ENCODE measurements at places on chromosomes 2 and 18.
A peak's percentile ranks its signal among the peaks of the same experiment; 100 is the strongest.

- no peak for DNase-seq
Observed at GRCh38 chr2:20106746-20107145, 55.3 kb upstream of the LAPTM4A start.

DNA sequence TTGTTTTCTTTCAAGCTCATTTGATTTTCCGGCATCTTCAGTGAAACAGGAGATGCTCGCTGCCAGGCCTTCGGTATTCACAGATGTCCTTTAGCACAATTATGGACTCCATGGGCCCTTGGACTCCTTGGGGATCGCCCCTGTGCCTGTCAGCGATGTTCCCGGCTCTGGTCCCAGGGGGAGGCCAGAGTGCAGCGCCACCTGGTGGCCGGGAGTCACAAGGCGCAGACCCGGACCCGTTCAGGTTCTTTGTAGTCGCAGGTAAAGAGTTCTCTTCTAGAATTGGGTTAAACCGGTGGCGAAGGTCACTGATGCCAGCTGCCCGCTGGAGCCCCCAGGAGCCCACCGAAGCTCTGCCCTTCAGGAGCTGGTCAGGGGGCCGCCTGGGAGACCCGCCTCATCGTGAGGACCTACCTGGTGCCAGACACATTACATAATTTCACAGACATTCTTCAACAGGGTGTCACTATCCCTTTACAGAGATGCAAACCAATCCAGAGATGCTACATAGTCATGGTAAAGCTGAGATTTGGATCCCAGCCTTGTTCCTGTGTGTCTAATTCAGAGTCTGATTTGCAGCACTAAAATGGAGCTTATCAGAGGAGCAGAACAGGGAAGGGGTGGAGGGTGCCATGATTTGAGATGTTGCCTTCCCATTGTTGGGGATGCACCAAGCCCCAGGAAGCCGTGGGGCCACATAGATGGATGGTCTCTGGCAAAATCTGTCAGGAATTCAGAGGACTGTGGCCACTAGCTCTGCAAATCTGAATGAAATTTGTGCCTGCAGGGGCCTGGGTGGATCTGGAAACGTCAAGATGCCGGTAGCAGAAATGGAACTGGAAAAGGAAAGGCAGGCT, 6.0 kb upstream of the INPP5D start:
- DNase-seq, result peak; percentile 56

GRCh38 chr2:24017711-24018110, 7.8 kb downstream of the MFSD2B start:
- DNase-seq, result no peak

- no peak for DNase-seq
Observed at GRCh38 chr2:134862674-134863073, 24.3 kb downstream of the ACMSD start.

DNA sequence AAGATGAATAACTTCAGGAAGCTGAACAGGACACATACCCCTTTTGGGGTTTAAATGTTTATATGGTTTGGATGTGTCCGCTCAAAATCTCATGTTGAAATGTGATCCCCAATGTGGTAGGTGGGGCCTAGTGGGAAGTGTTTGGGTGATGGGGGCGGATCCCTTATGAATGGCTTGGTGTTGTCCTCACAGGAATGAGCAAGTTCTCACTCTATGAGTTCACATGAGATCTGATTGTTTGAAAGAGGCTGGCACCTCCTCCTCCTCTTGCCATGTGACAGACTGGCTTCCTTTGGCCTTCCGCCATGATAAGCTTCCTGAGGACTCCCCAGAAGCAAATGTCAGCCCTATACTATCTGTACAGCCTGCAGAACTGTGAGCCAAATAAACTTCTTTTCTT, 88.6 kb upstream of the ZNF532 start:
- no peak for DNase-seq

GRCh38 chr2:20565101-20565622, 85.7 kb downstream of the HS1BP3 start:
- DNase-seq, result no peak

DNA sequence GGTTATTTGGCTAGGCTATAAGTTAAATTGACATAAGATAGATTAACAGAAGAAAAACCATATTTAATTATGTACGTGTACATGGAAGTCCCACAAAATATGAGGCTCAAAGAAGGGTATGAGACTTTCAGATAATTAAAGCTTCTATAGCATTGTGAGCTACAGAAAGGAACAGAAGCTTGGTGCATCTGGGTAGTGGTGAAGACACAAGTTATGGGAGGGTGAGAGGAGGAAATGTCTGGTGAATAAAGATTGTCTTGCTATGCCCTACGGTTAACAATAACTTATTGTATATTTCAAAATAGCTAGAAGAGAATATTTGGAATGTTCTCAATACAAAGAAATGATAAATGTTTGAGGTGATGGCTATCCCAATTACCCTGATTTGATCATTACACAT, 6.8 kb upstream of the FAM124B start:
- DNase-seq, result no peak

DNA sequence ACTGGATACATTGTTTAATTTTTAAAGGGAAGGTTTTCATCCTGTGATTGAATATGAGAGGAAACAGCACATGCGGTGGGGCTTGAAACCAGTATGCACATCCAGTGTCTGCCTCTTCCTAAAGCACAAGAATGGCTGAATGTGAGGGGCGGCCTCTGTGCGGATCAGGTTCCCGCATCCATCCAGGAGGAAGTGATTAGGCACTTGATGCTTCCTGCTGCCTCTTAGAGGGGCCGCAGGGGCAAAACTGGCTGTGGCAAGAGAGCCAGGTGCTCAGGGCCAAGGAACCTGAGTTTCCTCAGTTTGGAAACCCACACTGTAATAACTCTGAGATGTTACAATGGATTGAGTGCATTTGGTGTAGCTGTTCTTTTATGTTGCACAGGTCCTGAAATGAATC, 48.8 kb downstream of the THNSL2 start:
- no peak for DNase-seq

GRCh38 chr2:137910641-137911040, 53.6 kb upstream of the HNMT start:
- no peak for DNase-seq

DNA sequence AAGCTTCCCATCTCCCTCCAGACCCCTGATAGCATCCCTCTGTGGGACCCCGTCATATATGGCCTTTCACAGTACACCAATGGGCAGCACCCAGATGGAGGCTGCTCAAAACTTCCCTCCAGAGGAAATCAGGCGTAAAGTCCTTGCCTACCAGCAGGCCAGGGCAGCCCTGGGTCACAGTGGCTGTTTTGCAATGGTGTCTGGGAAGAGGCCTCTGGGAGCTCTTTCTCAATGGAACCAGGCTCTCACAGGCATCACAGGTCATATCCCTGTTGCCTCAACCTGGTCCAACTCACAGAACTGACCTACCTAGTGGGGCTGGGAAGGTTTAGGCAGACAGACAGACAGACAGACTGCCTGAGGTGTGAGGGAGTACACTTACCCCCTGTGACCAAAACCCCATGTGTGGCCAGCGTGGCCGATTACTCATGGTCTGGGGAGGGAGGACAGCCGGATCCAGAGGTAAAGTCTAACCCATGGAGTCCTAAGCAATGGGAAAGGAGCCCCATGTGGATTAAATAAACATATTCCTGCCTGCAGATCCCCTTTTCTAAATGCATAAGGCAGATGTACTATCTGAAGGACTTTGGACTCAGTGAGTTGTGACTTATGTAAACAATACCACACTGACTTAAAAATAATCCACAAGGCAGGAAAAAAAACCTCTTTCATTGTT, 58.2 kb downstream of the BCL2L11 start:
- no peak for DNase-seq

- no peak for DNase-seq
Observed at GRCh38 chr2:11867926-11868325, 121.5 kb downstream of the LPIN1 start.

DNA sequence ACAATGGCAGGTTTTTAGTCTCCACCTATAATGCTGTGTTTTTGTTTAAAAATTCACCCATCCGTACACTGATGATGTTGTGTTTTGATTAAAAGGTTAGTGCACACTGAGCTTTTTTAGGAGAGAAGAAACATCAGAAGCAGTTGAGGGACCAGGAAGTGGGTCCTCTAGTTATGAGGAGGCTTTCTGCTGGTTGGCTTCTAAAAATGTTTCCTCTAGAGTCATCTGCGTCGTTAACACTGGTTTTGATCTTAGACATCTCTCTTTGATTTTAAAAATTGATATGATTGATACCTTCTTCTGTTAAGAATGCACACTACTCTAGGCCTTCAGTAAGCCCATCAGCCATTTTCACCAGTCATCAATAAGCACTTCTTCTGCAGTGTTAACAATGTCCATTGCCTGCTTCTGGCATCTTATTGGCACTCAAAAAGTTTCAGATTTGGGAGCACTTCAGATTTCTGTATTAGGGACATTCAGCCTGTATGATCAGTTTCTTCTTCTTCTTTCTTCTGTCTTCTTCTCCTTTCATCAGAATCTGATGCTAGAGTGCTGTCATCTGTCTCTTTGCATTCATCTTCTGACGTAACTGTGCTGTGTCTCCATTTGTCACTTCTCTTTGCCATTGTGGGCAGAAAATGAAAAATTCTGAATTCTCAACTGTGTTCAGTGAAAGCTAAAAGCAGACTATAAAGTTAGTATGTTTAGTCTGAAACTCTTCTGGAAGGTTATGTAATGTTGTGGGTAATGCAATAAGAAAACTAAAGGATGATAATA, 56.3 kb downstream of the PHLPP1 start:
- DNase-seq, result no peak

- no peak for DNase-seq
Observed at GRCh38 chr2:112004253-112004645, 50.8 kb upstream of the TMEM87B start.

DNA sequence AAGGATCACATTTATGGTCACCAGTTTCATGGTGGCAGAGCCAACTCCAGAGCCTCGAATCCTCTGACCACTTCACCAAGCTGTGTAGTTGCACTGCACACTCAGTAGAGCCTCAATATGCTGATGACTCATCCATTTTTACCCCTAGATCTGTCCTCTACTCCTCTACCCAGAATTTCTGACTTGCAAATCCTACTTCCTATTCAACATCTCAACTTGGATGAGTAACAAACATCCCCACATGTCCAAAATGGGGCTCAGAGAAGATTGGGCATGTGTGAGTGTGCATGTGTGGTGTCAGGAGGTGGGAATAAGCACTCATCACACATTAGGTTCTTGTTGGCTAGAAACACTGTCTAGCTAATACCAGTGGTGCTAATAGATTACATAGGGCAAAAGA, 57.8 kb upstream of the IGFBP2 start:
- DNase-seq, result no peak

GRCh38 chr2:208407667-208408066, 1.1 kb downstream of the PTH2R start:
- no peak for DNase-seq

- no peak for DNase-seq
Observed at GRCh38 chr18:42245137-42245536, 290.1 kb downstream of the PIK3C3 start.

- DNase-seq, result no peak
Observed at GRCh38 chr18:79789091-79789891, 8.4 kb upstream of the KCNG2 start.

- DNase-seq, result no peak
Observed at GRCh38 chr2:236562434-236562833, 7.2 kb upstream of the ACKR3 start.

Data from stimulated activated CD8-positive, alpha-beta memory T cell treated with anti-CD3 and anti-CD28 coated beads, Interleukin-7, amount 100 ng/mL, for 1 hour (primary cell).